AG20443 (cell line): ENCODE measurements at places on chromosomes 7 and 10.

DNA sequence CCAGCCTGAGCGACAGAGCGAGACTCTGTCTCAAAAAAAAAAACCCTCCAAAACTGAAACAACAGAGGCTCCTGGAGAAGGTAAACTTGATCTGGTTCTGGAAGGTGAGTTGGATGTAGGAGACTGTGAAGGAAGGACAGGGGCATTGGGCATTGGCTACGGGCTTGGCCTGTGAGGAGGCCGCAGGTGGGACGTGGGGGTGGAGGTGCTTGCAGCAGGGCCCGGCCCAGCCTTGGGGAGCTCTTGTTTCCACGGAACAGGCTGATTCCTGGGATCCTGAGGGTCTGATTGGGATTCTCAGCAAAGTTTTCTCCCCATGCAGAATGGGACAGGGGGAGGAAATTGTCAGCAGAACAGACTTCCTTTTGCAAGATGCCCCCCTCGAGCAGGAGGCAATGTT, 30.6 kb downstream of the IL15RA start:
- DNase-seq = no peak

DNA sequence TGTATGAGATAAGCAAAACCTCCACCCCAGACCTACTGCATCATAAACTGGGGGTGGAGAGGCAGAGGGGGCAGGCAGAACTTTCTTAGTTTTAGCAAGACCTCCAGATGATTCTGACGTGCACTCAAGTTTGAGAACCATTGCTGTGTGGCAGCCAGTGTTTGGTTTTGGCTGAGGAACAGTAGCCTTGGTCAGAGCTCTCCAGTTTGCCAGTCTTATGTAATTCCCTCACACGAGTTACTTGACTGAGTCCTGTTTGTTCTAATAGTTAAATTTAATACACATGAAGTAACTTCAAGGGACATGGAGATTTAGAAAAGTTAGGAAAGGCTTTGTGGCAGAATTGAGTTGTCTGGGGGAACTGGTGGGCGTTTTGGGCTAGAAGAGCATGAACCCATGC, 38.5 kb downstream of the GARS1 start:
- DNase-seq = no peak

DNA sequence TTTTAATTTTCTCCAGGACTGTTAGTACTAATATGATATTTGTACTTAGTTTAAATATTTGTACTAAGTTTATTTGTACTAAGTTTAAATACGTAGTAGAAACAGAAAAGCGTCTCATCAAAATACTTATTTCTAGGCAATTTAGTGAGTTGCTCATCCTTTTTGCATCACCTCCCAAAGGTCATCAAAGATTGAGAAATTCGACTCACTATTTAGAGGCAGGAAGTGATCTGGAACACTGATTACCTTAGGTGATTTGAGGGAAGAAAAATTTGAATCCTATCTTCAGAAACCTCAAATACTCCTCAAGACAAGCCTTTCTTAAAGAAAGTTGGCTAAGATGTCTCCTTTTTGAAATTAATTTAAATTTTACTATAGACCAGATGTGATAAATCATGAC, 14.5 kb downstream of the WNT16 start:
- DNase-seq = no peak

GRCh38 chr7:127755965-127756364, 104.0 kb downstream of the SND1 start:
- DNase-seq = no peak
